NCI-H345 (cell line): ENCODE measurements at places on chromosomes 2 and 18.

GRCh38 chr2:239297142-239298004 is 103.4 kb downstream of the HDAC4 start:
- no peak for DNase-seq

- DNase-seq: peak; percentile 98
These were observed 806 bp upstream of the MYT1L start for GRCh38 chr2:2331881-2332280.

GRCh38 chr2:62999905-63000304 is 50.7 kb upstream of the OTX1 start:
- no peak for DNase-seq

DNA sequence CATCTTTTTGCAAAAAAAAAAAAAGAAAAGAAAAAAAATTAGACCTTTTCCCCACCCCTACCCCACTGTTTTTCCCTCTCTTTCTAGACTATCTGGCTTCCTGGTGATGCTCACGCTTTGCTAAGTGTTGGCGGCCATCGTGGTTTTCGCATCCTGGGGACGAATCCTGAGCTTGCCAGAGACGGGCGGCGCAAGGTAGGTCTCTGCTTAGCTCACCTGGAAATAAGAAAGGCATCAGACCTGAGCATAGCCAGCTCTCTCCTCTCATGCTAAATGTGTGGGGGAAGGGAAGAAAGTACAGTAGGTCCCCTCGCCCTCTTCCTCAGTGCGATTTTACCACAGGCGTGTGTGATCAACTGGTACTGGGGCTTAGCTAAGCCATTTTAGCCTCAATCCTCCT is 90.5 kb downstream of the KLHL29 start:
- no peak for DNase-seq

- peak; percentile 9 for DNase-seq
These were observed 11.8 kb downstream of the CNOT11 start for GRCh38 chr2:101264360-101264939.

GRCh38 chr18:3624935-3625741 is 175.2 kb downstream of the TGIF1 start:
- no peak for DNase-seq

- DNase-seq: no peak
These were observed 788.4 kb upstream of the TMEFF2 start for GRCh38 chr2:192983173-192983572.

GRCh38 chr2:22867973-22868372 is 517.0 kb upstream of the KLHL29 start:
- DNase-seq: no peak

GRCh38 chr2:179677746-179678505 is 183.5 kb downstream of the ZNF385B start:
- DNase-seq: no peak

DNA sequence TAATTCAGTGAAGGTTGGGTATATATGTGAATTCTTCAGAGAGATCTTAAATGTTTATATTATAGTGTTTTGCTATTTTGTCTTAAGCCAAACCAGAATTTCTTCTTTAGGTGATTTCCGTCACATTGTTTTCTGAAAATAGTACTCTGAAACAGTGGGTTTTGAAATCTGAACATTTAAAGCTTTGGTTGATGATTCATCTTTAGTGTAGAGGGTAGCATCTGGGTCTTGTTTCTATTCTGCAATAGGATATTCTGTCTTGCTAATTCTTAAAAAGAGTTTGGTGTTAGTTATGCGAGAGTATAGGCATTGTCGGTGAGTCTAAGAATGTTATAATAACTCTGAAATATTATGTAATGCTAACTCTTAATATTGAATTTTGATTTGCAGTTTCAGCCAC is 69.6 kb upstream of the FAM237A start:
- DNase-seq: no peak

DNA sequence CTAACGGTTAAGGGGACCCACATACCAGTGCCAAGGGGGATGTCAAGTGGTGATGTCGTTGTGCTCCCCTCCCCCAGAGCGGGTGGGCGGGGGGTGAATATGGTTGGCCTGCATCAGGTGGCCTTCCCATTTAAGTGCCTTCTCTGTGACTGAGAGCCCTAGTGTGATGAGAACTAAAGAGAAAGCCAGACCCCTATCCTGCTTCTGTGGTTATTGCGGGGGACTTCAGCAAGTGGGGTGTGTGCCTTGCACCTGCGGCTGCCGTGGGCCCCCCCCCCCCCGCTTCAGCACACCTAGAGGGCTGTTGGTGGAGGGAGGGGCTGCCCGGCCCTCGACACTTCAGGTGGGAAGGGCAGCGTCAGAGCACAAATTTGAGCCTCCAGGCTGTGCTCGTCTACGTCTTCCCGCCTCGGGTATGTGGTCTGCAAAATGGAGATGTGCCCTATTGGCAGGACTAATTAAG is 6.1 kb downstream of the CTDSP1 start:
- DNase-seq: no peak

- DNase-seq: no peak
These were observed 212.7 kb upstream of the FSHR start for GRCh38 chr2:49367003-49367402.

- DNase-seq: no peak
These were observed 106.7 kb downstream of the METTL8 start for GRCh38 chr2:171327043-171327496.

GRCh38 chr2:215969131-215969841 is 44.1 kb downstream of the MREG start:
- no peak for DNase-seq

GRCh38 chr2:65647249-65647842 is 214.9 kb upstream of the SPRED2 start:
- no peak for DNase-seq

GRCh38 chr18:48735080-48735676 is 196.3 kb downstream of the CTIF start:
- no peak for DNase-seq

GRCh38 chr18:9454061-9454703 is 21.1 kb upstream of the RALBP1 start:
- DNase-seq: no peak

GRCh38 chr2:71896385-71897136 is 251.1 kb downstream of the CYP26B1 start:
- no peak for DNase-seq

- no peak for DNase-seq
These were observed 10.5 kb downstream of the IL1R2 start for GRCh38 chr2:102002228-102002627.

DNA sequence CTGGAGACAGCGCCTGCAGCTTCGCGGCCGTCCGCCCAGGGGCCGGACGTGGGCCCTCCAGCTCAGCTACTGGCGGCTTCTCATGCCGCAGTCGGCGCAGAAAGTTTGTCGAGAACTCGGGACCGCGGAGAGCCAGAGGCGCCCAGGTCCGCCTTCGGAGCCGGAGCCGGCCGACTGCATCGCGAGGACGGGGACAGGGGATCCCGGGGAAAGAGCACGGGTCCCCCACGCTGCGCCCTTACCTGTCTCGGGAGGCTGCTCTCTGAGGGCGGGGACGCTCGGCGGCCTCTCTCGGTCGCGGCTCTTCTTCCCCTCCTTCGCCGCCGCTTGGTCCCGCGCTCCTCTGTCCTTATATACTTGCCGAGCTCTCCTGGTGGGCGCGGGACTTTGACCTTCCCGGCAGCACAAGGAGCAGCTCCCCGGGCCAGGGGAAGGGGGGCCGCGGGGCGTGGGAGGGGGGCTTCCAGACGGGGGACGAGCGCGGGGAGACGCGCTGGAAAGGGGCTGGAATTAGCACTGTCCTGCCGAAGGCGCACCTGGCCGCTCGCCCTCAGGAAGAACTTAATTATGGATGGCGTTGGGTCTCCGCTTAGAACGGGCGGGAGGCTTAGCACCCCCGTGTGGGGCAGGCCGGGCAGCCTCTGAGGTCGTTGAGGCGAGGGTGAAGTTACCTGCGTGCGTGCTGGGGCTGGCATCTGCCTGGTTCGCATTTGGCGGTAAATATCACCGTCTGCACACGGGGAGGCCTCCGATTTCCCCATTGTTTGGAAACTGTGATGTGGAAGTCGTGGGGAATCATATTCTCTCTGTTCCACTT is at the start of gene POMC:
Gene POMC, minus strand, starts transcription at position 325 of the 817 bp plus-strand sequence. CDS start 3,808 bp downstream, outside the sequence.
- DNase-seq: peak; percentile 42

GRCh38 chr2:153101187-153101586 is 377.4 kb downstream of the RPRM start:
- no peak for DNase-seq

DNA sequence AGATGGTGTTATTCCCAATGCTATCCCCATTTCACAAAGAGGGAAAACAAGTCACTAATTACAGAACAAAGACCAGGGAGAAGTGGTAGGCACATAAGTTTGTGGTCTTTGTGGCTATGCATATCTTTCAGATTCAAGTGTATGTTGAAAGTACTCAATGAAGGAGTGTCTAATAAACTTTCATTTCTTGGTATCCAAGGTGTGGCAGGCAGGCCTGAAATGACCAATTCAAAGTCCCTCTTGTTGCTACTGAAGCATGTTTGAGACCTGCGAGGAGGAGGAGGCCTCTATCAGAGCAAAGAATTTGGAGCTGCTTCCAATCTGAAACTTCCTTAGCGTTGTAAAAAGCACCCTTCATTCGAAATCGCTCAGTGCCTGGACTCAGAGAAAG is 60.9 kb upstream of the KLF7 start:
- no peak for DNase-seq

- DNase-seq: no peak
These were observed 61.6 kb downstream of the HDAC4 start for GRCh38 chr2:239339241-239339640.

DNA sequence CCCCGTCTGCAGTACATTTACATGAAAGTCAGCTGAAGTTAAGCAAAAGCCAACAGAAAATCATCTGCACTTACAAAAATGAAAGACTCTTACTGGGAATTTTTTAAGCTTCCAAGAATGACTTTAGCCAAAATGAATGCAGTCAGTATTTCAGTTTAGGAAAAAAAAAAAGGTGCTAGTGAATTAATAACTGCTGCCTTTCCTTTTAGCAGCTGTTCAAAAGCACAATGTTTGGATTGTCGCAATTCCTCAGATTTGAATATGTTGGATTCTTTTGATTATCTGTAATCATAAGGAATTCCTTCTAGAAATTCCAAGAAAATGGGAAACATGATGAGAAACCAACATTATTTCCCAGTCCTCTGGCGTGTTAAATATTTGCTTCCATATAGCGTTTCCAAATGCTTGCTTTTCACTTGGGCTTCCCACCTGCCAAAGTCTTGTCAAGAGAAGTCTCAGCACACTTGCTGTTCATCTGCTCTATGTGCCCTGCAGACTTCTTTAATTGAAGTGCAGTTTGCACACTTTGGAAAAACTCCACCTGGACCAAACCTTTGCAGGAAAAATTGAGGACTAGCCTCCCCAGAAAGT is 653.0 kb upstream of the SLC39A10 start:
- DNase-seq: no peak

- DNase-seq: no peak
These were observed 180.6 kb downstream of the ZNF521 start for GRCh38 chr18:25171334-25171733.

GRCh38 chr2:172680436-172681068 is 55.1 kb upstream of the RAPGEF4 start:
- peak; percentile 30 for DNase-seq

- DNase-seq: no peak
These were observed 43.0 kb upstream of the CHMP1B start for GRCh38 chr18:11808001-11808855.

DNA sequence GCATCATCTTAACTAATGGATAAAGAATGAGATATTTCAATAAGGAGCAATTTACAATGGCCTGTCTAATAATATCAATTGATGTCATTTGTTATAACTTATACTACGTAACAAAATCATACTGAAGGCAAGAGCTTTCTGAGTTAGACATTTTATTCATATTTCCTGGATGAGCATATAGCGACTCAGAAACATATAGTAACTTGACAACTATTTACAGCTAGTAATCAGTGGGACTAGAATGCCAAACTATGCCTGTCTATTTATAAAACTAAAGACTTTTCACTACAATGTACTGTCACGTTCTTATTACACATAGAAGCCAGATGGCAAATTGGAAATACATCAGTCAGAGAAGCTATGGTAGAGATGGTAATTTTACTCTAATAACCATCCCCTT is 766.2 kb upstream of the TMEFF2 start:
- no peak for DNase-seq

DNA sequence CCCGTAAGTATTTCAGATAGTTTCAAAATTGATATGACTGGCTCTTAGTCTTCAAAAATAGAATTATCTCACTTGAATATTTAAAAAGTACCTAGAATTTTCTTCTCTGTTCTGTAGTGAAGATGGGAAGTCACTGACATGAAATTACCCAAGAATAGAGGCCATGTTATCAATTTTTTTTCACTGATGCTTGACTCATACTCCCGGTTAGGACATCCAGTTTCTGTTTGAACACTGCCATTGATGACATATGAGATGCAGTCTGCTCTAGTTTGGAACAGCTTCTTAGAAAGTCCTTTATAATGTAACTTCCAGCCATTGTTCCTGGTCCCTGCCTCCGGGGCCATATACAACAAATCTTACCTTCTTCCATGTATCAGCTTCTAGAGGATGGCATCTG is 26.0 kb downstream of the MAP3K20 start:
- DNase-seq: no peak

GRCh38 chr2:174717273-174717672 is 47.0 kb downstream of the CHRNA1 start:
- no peak for DNase-seq

- DNase-seq: no peak
These were observed 877 bp upstream of the BCL2L11 start for GRCh38 chr2:111119822-111120252.
